DMS 273 treated with DMSO at 0.1 percent for 48 hours (cell line): ENCODE measurements at places on chromosomes 13 and 19.

DNA sequence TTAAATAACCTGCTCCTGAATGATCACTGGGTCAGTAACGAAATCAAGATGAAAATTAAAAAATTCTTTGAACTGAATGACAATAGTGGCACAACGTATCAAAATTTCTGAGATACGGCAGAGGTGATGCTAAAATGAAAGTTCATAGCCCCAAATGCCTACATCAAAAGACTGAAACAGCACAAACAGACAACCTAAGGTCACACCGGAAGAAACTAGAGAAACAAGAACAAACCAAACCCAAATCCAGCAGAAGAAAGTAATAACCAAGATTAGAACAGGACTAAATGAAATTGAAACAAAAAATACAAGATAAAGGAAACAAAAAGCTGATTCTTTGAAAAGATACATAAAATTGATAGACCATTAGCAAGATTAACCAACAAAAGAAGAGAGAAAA is 324.1 kb downstream of the RBM26 start:
- DNase-seq: no peak

- DNase-seq: no peak
These were observed 2.9 kb downstream of the SBNO2 start for GRCh38 chr19:1170938-1171754.

- no peak for DNase-seq
These were observed 110.5 kb downstream of the ENOX1 start for GRCh38 chr13:43676320-43676719.

DNA sequence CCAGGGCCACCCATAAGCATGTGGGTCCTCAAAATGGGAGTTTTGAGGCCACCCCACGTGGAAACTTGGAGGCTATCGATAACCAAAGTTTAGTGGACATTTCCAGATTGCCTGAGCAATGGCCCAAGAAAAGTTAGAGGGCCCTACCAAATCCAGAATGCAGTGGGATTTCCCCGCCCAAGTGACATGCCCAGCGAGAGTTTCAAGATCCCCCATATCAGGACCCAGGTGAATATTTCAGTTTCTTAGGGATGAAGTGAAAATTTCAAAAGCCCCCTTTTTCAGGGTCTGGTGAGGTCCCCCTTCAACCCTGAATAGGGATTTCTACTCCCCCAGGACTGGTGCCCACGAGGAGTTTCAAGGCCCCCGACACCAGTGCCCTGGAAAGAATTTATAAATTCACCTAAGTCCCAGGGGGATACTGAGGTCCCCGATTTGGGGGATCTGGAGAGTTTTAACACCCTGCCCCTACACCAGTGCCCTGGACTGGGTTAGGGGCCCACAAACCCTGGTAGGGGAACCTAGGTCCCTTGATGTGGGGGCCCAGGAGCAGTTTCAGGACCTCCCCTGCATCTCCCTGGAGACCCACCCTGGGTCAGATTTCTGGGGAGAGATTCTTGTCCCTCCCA is 695 bp downstream of the BST2 start:
- DNase-seq: no peak

GRCh38 chr13:30352121-30352520 is 44.8 kb upstream of the KATNAL1 start:
- no peak for DNase-seq

DNA sequence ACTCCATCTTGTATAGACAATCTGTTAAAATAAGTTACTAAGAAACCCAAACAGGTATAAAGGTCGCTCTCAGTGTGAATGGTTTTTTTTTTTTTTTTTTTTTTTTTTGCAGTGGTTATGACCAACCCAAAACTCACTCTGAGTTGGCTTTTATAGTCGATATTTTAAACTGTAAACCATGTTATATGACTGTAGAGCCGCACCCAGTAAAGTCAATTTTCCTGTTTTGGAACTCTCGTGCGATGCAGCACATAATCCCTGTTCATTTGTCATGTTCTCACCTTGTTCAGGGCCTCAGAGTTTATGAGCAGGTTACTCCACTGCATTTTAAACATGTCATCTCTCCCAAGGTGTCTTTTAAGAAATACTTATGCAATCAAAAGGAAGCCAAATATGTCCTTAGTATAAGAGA is 112.5 kb downstream of the KLF5 start:
- no peak for DNase-seq

- DNase-seq: no peak
These were observed 814 bp downstream of the NBEA start for GRCh38 chr13:34942732-34943435.

DNA sequence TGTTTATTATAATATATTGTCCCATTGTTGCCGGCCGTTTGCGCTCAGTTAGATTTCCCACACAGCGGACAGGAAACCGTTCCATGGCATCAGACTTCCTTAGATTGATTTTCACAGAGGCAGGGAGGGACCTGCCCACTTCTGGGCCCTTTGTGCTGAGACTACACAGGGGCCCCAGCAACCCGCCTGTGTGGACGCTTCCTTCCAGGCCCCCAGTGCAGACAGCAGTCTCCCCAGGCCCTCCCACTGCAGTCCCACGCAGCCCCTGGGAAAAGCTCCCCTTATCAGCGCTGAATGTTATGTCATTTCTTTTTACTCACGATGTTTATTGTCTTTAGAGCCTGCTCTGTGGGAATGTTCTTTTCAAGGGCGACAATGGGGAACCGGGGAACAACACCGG is 351.7 kb upstream of the ARGLU1 start:
- DNase-seq: no peak

DNA sequence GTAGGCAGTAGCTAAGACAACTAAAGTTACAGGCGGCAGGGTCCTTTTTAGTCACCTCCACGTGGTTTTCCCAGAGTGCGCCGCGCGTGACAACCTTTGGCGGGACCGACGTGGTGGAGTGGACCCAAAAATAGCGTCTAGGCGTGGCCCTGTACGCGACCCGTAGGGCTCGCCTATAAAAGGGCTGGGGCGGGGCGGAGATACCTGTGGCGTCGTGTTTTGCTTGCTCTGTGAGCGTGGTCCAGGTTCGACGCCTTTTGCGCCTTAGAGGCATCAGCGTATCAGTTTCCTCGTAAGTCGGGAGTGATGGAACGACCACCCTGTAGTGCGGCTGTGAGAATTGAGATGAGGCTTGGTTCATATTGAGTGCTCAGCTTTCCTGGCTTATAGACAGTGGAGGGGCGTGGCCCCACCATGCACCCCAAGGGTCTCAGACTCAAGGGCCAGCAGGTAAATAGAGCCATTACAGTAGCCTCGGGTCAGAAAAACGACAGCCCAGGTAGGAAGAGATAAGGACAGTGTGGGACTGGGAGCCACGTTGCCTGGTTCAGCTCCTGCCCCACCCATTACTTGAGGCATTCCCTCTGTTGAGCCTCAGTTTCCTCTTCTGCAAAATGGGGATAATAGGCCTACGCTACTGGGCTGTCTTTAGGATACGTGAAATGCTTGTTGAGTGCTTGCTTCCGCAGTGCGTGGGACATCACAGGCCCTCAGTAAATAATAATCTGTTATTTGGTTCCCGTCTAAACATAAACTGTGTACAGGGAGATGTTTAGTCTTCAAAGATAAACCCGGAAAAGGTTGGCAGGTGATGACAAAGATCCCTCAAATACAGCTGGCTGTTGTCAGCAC is 693 bp upstream of the TMED1 start:
- DNase-seq: no peak

DNA sequence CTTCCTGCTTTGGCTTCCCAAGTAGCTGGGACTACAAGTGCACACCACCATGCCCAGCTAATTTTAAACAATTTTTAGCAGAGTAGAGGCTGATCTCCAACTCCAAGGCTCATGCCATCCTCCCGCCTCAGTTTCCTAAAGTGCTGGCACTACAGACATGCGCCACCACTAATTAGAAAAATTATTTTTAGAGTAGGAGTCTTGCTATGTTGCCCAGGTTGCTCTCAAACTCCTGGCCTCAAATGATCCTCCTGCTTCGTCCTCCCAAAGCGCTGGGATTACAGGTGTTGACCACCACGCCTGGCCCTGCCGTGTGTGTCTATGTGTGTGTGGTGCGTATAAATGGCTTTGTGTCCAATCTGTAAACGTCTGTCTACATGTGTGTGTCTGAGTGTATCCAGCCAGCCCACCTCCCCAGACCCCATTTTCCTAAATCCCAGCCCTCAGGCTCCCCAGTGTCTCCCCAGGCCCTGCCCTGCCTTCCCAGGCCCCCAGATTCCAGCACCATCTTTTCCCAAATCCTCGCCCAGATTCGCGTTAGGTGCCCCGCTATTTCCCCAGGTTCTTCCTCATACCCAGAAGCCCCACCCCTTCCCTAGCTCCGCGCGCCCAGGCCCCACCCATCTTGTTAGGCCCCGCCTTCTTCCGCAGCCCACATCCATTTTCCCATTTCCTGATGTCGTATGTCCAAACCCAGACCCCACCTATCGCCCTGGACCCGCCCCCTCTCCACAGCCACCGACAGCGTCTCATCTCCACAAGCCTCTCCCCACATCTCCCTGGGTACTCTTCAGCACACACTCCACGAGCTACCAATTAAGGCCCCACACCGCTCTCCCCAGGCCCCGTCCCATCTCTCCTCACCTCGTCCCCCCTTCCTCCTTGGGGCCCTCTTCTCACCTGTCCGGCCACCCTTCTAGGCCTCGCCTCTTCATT is 24.9 kb downstream of the SLC8A2 start:
- no peak for DNase-seq

GRCh38 chr13:36362251-36362650 is 16.1 kb upstream of the SPART start:
- no peak for DNase-seq

DNA sequence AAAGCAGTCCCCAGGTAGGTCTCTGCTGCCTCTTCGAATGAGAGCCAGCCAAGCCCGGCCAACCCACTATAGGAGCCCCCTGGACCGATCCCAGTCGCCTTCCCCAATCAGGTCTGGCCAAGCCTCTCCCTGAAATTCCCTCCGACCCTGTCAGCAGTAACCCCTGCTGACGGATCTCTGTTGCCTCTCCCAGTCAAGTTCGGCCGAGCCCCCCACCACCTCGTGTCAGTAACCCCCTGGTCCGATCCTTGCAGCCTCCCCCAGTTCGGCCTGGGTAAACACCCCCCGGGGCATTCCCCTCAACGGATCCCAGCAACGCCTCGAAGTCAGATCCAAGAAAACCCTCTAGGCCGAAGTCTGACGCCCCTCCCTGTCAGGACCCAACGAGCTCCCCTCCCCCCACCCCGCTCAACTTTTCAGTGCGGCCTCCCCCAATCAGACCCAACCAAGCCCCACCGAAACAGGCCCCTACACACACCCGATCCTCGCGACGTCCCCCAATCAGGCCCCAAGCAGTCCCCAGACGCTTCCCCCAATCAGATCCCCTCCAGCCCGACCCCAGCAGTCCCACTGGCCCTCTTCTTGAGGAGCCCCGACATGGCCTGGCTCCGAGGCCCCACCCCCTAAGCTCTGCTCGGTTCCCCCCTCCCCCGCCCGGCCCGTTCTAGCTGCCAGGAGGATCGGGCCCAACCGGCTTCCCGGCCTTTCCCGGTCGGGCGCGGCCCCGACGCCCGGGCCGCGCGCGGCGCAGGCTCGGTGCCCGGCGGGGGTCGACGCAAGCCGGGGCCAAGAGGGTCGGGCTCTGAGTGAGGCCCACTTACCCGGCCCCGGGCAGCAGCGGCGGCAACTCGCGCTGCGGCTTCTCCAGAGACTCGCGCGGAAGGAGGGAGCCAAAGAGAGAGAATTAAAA is 1.8 kb downstream of the TNPO2 start:
- DNase-seq: no peak

DNA sequence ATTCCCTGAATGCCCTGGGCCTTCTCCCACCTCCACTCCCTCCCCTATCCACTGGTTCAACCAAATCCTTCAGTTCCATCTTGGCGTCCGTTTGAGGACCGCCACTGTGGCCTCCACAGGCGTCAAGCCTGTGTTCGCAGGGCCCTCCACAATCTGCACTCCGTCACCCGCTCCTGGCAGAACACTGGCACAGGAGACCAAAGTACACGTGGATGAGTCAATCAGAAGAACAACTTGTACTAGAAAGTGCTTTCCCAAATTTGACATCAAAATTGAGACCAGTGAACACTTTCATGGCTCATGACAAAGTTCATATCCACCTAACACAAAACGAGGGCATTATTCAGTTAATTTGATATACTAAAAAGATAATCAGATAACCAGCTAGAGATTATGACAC is 6.5 kb upstream of the CDC16 start:
- no peak for DNase-seq

DNA sequence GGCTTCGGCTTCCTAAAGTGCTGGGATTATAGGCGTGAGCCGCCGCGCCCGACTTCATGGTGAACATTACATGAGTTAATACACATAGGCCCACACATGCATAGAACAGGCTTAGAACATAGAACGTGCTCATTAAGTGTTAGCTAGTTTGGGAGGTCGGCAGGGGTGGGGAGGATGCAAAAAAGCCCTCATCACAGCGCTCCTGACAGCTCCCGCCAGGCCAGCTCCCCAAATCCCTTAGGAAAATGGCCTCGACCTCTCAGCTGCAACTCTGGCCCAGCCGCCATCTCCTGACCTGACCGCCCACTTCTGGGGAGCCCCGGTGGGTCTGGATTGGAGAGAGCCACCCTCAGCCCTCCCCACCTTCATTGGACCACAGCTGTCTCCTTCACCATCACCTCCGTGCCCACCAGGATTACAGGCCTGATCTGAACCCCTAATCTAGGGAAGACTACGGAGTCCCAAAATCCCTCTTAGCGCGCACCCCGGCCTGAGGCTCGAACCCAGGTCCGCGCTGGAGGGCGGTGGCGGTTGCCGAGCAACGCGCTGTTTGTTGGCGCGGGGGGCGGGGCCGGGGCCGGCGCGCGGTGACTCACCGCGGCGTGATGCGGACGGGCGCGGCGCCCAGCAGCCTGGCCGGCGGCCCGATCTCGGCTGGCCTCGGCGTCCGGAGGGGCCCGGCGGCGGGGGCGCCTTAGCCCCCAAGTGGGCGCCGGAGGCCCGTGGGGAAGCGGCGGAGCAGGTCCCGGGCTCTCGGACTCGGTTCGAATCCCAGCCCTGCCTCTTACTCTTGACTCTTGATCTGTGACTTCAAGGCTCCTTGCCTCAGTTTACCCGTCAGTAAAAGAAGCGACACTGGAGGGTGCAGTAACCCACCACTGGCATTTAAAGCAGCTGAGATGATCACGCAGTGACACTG is 26.7 kb upstream of the NANOS3 start:
- peak; percentile 20 for DNase-seq

- no peak for DNase-seq
These were observed 6.0 kb upstream of the KATNAL1 start for GRCh38 chr13:30313311-30313710.

DNA sequence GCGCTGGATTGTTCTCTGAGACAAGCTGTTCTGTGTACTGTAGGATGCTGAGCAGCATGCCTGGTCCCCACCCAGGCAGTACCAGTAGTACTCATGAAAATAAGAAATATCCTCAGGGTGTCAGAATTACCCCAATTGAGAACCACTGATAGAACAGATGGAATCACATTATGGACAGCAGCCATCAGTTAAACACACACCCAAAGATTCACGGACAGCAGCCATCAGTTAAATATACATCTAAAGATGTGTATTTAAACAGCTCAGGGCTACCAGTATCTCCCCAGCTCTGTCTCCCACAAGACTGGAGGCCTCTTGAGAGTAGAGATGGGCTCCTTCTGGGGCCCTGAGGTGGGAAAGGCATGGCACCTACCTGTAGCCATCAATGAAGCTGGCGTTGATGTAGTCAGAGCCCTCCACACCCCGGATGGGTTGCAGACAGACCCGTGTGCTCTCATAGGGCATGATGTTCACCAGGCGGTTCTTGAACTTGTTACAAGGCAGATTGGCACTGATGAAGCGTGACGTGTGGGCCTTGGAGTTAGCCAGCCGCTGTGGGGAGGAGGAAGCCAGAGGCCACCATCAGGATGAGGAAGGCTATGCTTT is 129.3 kb downstream of the PTPRS start:
- DNase-seq: no peak

- peak; percentile 61 for DNase-seq
These were observed 11.3 kb downstream of the ZFR2 start for GRCh38 chr19:3857449-3858003.
